ENCODE measurements at places on chromosomes 4 and X.

- DNase-seq = no peak
Measured at GRCh38 chr4:11929080-11929479, 500.4 kb upstream of the HS3ST1 start.

GRCh38 chr4:82989575-82990429 is 20.8 kb downstream of the LIN54 start:
- DNase-seq = no peak

- DNase-seq = peak; percentile 78
Measured at GRCh38 chrX:24494647-24495075, 29.6 kb downstream of the PDK3 start.

- DNase-seq = no peak
Measured at GRCh38 chr4:151993521-151993920, 232.7 kb upstream of the GATB start.

DNA sequence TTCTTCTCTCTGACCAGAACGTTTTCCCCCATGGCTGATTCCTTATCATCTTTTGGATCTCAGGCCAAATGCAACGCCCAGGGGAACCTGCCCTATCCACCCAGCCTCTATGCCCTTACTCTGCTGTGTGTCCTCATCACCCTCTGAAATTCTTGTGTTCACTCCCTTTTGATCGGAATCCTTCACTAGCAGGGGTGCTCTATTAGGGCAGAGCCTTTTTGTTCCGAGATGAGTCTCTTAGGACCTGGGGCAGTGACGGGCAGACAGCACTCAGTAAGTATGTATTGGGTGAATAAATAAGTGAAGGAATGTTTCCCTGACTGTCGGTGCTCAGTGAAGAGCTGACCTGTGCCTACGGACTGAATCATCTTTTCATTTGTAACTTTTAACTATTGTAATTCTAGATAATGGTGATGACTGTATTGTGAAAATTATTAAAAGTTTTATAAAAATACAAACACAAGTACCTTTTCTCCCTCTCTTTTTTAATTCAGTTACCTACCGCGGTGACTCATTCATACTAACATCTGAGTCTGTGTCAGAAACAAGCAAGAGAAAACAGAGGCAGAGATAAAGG is 4.8 kb upstream of the TENM3 start:
- no peak for DNase-seq

DNA sequence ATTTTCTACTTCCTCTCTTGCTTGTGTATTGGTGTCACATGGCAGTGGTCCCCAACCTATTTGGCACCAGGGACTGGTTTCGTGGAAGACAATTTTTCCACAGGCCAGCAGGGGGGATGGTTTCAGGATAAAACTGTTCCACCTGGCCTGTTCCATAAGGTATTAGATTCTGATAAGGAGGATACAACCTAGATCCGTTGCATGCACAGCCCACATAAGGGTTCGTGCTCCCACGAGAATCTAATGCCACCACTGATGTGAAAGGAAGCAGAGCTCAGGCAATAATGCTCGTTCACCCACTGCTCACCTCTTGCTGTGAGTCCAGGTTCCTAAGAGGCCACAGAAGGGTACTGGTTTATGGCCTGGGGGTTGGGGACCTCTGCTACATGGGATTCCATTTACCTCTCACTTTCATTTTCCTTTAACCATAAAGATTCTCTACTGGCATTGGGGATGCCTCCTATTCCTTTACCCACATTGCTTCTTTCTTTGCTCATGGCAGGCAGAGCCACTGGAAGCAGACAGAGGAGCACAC is 38.1 kb downstream of the SEC31A start:
- DNase-seq = no peak

- no peak for DNase-seq
Measured at GRCh38 chr4:61443813-61444510, 243.8 kb downstream of the ADGRL3 start.

- no peak for DNase-seq
Measured at GRCh38 chrX:73828080-73828720, 265.2 kb downstream of the CHIC1 start.

DNA sequence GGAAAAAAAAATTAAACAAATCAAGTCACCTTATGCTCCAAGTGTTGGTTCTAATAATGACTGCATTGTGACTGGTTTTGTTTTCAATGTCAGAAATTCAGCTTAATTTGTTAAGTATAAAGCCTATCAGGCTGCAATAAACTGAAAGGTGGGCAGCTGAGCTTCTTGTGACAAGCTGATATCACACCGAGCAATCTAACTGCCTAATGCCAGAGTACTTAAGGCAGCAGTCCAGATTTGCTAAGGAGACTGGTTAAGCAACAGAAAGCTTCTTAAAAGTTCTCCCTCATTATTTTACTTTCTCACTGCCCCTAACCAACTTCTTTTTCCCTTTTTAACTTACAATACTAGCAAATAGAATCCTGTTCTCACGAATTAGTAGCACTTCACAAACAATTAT is 201.0 kb downstream of the MAB21L2 start:
- DNase-seq = no peak

DNA sequence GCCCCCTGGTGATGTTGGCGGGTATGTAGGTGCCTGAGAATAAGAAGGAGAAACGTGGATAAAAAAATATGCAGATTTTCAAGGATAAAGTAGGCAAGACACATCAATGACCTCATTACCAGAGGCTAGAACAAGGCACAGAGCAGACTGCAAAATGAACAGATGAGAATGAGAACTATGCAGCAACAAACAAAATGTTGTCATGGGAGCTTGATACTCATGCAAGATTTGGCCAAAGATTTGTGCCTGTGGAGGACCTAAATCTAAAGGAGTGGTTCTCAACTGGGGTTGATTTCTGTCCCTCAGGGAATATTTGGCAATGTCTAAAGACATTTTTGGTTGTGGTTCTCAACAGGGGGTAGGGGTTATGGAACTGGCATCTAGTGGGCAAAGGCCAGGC is 177.3 kb downstream of the FRMPD4 start:
- DNase-seq = no peak

- no peak for DNase-seq
Measured at GRCh38 chr4:23877758-23878229, 12.1 kb downstream of the PPARGC1A start.

- DNase-seq = no peak
Measured at GRCh38 chr4:8123389-8123788, 35.2 kb downstream of the ABLIM2 start.

DNA sequence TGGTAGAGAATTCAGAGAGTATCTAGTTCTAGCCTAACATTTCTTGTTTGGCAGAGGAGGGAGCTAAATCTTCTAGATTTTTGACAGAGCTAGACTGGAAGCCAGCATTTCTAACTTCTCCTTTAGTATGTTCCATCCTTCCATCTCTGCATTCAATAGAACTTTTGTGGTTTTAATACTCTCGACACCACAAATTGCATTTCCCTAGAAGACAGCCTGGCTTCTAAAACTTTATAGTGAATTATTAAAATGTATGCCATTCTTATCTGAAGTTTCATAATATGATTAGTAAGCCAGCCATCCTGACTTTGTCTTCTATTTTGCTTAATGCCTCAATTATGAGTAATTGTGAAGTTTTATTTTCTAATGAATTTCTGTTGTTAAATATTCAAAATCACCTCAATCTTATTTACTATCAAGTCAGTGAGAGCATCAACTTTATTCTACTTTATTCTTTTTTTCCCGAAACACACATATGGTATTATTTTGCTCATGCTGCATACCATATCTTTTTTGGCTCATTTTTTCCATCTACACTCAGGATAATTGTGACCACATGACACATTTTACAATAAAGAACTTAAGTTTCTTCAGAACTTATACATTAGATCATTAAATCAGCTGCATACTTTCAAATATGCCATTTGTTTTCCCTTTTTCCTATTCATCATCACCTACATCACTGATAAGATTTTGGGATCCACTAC is 30.2 kb downstream of the EDNRA start:
- no peak for DNase-seq

DNA sequence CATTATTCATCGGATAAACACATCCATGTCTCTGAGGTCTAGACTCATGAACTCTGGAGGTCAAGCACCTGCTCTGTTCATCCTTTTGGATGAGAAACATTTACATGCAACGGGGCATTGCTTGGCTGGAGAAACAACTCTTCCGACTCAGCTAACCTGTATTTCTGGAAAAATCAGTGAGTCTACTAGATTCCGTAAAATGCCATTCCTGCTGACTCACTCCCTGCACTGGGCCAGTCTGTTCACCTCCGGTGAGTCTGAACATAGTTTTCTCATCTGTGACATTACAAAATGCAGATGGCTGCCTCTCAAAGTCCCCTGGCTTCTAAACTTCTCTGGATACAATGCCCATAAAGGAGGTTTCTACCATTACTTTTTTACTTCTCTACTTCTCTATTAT is 185.7 kb upstream of the HS3ST1 start:
- DNase-seq = no peak
